Activated CD4-positive, alpha-beta T cell treated with anti-CD3 and anti-CD28 coated beads, Interleukin-2, amount 50 U/mL, for 1 hour (primary cell): ENCODE measurements at places on chromosomes 7 and 10.

- no peak for DNase-seq
These were observed 154.9 kb downstream of the GLI3 start for GRCh38 chr7:42082144-42082543.

DNA sequence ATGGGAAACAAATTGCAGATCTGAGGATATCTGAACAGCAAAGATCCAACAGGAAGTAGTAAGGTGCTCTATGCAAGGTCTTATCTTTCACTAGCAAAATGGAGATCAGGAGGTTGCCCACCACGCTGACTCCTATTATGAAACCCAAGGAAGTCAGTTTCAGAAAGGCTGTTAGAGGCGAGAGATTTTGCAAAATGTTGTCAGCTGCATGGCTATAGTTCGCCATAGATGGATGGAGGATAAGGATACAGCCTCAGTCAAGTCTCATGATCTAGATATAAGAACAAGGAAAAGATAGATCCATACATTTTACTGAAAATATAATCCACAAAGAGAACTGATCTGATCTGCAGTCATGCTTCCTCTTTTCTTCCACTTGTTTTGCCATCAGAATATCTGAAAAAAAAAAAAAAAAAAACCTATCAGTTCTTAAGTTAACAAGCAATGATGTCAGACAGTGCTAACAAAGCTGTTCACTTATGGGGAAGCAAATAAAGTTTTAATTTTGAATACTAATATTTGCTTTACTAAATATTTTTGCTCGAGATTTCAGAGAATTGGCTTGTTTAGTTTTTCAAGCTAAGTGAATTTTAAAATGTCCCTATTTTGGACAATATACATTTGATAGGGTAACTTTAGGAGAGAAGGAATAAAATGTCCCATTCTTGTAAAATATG is 2.0 kb downstream of the GPR85 start:
- DNase-seq = no peak

DNA sequence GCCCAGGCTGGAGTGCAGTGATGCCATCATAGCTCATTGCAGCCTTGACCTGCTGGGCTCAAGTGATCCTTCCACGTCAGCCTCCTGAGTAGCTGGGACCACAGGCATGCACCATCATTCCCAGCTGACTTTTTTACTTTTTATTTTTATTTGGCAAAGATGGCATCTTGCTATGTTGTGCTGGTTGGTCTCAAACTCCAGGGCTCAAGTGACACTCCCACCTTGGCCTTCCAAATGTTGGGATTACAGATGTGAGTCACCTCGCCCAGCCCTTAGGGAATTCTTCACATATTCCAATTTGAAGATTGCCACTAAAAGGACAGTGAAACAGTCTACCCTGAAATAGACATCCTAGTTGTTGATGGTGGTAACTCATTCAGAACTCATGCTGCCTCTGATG is 27.7 kb downstream of the SUGCT start:
- DNase-seq = no peak

GRCh38 chr10:110918643-110919348 is at the start of gene BBIP1:
Gene BBIP1 (minus strand): TSS chr10:110919180. CDS start chr10:110918157, 1,023 bp downstream.
- DNase-seq = no peak

GRCh38 chr7:2528481-2529095 is 9.0 kb downstream of the LFNG start:
- no peak for DNase-seq

DNA sequence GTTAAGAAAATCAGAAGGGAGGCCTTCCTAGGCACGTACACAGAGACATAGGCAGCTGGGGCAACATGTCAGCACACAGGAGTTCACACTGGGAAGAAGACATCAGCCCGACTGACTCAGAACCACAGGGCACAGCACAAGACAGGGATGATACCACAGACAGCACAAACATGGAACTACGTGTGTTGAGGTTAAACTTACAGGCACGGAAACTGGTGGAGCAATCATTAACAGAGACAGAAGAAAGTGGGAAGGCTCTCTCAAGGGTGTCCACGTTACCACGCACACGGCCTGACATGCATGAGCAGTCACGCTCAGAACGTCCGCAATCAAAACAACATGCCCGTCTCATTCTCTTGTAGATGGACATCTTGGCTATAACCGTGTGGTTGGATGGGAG is 636.4 kb downstream of the KCNMA1 start:
- DNase-seq = no peak

DNA sequence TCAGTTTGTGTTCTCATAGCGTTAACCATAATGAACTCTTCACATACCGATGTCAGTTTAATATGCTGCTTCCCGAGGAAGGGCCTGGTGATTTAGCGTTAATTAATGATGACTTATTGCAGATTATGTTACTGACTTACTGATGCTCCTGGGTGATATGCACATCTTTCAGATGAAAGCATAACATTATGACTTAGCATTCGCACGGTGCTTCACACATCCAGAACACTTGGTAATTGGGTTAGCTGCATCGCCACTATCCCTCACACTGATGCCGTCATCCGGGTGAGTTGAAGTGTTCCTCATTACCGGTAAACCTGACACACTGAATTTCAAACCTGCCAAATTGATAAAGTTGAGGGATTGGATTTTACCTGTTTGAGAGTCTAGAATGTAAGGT is 239.0 kb upstream of the PODXL start:
- DNase-seq = no peak

DNA sequence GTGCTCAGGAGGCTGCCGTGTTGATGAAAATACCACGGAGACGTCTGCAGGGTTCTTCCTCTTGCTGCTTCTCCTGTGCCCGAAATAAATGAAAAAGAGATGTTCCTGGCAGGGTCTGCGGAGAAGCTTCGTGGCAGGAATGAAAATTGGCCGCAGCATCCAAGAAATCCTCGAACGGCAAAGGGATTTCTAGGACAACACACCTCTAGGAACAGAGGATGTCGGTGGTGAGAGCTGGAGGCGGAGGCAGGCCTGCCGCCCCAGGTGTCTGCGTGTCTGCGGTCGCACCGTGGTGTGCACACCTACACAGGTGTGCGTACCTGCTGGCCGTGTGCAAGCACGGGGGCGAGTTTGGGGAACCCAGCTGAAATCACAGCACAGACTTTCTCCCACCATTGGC is 43.4 kb downstream of the TMEM130 start:
- DNase-seq = no peak

GRCh38 chr10:86673827-86674581 is 5.7 kb downstream of the LDB3 start:
- no peak for DNase-seq

- DNase-seq = no peak
These were observed 12.8 kb downstream of the SNX8 start for GRCh38 chr7:2301511-2301863.

GRCh38 chr10:131825150-131825848 is 75.5 kb upstream of the PPP2R2D start:
- DNase-seq = no peak

GRCh38 chr7:81606078-81606863 is 163.6 kb downstream of the HGF start:
- DNase-seq = no peak

GRCh38 chr10:68828833-68829232 is 1.5 kb downstream of the STOX1 start:
- DNase-seq = no peak

GRCh38 chr7:158687406-158687805 is 17.2 kb downstream of the NCAPG2 start:
- DNase-seq = no peak

- no peak for DNase-seq
These were observed 137.7 kb downstream of the SEMA3C start for GRCh38 chr7:80781146-80781545.

DNA sequence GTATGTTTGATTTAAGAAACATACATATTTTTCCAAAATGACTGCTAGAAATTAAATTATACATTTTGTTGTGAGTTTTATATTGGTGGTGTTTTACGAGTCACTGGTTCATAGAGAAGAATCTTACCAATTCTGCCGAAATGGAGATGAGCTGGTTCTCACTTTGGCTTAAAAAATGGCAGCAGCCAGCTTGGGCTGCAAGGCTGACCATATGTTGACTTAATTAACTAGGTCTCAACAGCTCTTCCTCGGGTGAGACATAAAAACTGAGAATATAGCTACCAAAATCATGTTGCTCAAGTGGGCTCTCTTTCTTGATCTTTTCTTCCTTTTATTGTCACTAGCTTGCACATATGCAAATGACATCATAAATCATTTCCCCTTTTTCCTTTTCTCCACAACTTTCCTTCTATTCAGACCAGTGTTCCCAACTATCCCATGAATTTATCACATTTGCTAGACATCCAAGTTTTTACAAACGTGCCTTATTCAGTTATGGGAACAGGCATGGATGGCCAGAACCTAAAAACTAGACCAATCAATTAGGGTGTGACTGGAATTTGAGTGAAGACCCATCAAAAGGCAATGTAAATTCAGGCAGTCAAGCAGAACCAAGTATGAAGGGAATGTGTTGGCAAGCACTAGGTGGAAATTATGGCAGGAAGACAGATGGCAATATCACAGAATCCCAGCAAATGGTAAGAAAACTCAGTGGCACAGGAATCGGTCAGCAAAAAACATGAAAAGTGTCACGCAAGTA is 6.4 kb upstream of the TSPAN12 start:
- no peak for DNase-seq

GRCh38 chr10:131733596-131733995 is 167.2 kb upstream of the PPP2R2D start:
- DNase-seq = no peak

GRCh38 chr7:114363292-114363691 is 51.3 kb upstream of the FOXP2 start:
- DNase-seq = no peak

- DNase-seq = no peak
These were observed 34.0 kb downstream of the GNA12 start for GRCh38 chr7:2809903-2810625.

DNA sequence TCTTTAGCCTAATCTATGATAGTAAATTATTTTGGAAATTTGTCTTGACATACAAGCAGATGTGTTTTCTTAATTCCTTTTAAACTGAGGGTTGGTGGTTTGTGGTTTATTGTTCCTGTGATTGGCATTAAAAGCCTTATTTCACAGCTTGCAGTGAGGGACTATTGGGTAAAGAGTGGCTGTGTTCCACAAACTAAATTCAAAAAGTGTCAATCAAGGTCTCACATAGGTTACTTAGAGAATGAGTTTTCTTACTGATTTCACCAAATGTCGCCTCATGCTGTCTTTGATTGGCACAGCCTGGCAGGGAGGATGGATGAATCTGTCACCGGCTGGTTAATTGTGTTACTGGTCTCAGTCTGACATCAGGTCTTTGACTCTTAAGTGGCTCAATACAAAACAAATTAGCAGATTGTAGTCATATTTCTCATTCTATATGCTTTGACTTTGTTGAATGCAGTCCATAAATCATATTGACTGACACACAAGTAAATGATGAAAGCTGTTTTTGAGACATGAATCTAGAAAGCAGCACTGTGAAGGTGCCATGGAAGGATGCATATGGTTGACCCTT is 66.8 kb upstream of the CYP26C1 start:
- no peak for DNase-seq

DNA sequence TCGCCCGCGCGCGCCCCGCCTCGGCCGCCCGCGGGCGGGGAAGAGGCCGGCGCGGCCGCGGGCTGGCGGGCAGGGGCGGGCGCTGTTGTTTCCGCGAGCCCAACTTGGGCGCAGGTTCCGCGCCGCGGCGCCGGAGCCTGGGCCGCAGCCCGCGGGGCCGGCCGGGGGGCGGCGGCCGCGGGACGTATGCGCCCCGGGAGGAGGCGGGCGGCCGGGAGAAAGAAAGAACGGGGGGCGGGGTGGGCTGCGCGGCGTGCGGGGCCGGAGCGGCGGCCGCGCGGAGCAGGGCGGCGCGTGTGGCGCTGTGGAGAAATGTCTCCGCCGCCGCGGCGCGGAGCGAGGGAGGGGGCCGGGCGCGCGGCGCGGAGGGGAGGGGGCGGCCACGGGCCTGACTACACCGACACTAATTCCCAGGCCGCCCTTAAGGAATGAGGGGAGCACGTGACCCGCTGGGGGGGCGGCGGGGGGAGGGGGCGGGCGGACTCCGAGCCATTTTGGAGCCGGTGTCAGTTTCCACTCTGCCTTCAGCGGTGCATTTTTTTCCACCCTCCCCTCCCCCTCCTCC is at the start of gene BMI1:
TSS of gene BMI1 (plus strand) at position 509 of the 565 bp plus-strand sequence. CDS start 5,351 bp downstream, outside the sequence.
- DNase-seq = peak; percentile 67

DNA sequence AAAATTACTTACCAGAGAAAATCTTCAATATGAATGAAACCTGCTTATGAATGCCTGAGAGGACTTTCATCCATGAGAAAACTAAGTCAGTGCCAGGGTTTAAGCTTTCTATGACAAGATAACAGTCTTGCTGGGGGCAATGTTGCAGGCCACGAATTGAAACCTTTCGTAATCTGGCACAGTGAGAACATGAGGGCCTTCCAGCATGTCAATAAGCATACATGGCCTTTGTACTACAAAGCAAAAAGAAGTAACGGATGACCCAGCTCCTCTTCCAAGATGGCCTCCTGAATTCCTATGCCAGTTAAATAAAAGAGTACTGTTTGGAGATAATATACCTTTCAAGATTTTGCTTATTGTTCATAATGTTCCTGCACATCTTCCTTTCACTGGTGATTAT is 270.6 kb upstream of the PHF14 start:
- DNase-seq = no peak

DNA sequence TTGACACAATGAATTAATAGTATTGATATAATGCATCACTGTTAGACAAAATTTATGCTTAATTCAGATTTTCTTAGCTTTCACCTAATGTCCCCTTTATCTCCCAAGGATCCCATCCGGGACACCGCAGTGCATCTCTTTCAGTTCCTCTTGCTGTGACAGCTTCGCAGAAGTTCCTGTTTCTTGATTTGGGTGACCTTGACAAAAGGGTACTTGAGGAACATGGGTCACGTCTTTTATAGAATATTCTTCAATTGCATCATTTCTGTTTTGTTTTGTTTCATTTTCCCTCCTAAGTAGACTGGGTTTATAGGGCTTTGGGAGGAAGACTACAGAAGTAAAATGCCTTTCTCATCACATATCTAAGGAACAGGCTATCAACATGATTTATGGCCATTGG is 453.2 kb downstream of the DPP6 start:
- no peak for DNase-seq

- no peak for DNase-seq
These were observed 14.1 kb downstream of the MAP3K8 start for GRCh38 chr10:30448092-30448491.

DNA sequence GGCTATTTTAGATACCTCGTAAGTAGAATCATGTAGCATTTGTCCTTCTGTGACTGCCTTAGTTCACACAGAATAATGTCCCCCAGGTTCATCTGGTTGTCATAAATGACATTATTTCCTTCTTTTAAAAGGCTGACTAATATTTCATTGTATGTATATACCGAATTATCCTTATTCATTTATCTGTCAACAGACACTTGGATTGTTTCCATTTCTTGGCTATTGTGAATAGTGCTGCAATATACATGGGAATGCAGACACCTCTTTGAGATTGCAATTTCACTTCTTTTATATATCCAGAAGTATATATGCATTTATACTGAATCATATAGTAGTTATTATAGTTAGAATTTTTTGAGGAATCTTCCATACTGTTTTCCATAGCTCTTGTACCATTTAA is 24.1 kb upstream of the HYAL4 start:
- DNase-seq = no peak
